ENCODE measurements at places on chromosomes 7 and 10.

DNA sequence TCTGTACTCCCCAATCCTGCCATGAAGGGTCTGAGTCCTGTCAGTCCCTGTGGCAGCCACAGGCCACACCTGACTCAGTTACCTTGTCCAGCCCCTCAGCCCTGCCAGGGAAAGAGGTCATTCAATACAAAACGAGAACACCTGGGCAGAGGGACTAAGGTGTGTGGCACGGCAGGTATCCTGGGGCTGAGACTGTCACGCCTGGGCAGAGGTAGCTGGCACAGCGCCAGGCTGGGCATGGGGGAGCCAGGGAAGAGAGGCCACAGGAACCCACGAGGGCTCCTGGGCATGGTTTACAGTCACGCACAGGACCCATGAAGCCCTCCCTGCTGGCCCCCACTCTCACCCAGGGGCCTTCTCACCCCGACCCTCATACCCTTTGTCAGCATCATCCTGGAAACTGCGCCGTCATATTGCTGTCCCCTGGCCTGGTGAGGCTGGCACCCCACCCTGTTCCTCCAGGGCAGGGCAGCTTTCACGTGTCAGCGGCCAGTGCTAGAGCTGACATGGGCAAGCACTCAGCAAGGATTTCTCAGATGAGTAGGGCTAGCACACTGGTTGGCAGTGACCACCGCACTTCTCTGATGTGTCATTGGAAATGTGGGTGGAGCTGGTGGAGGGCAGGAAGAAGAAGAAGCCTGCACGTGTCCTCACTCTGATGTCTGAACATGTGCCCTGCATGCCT is 42.7 kb downstream of the LRRC18 start:
- H3K36me3 ChIP-seq = no peaks in the 10 kb centered on the region
- H3K4me1 ChIP-seq = no peaks in the 10 kb centered on the region
- DNase-seq = no peak
- H3K27ac ChIP-seq = no peak overlapping the region

GRCh38 chr10:126663328-126663727 is 7.2 kb downstream of the C10orf90 start:
- peaks cover 9% of the 10 kb centered on the region for H3K4me1 ChIP-seq
- H3K36me3 ChIP-seq = no peaks in the 10 kb centered on the region
- peaks cover 14% of the 10 kb centered on the region for H3K27me3 ChIP-seq
- no peak overlapping the region for H3K27ac ChIP-seq
- H3K4me3 ChIP-seq = peak overlapping the region; percentile 37
- DNase-seq = peak; percentile 7

DNA sequence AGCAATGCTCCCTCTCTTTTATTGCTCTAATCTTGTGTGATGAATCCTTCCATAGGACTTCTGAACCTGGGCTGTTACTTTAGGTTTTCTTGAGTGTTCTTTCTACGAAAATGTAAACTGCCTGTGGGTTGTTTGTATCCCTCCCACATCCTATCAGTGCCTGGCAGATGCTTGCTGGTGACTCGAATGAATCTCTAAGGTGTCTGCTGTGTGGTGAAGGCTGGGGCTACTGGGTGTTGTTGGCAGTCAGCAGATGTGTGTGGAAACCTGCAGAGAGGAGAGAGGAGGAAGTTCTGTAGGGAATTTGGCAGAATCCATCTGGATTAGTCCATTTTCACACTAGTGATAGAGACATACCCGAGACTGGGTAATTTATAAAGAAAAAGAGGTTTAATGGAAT is 639.4 kb downstream of the CALN1 start:
- no peaks in the 10 kb centered on the region for H3K36me3 ChIP-seq
- no peak overlapping the region for H3K27ac ChIP-seq
- no peak for DNase-seq
- H3K4me3 ChIP-seq = no peak overlapping the region
- no peaks in the 10 kb centered on the region for H3K4me1 ChIP-seq
- H3K27me3 ChIP-seq = no peaks in the 10 kb centered on the region

DNA sequence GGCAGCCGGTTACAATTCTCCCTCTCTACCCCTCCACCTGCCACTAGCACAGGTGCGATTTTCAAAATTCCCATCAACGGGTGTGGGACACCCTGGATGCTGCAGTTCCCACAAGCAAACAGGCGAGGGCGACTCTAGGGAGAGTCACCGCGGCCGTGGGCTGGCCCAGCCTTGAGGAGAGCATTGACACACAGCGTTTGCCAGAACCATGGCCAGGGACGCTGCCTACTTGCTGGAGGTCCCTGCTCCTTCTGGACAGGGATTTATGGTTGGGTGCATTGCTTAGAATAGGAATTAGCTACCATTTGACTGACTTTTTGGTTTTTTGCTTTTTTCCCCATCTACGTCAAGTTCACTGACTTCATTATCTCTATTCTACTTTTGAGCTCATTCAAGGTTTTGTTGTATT is 19.0 kb upstream of the CLDN4 start:
- no peaks in the 10 kb centered on the region for H3K27me3 ChIP-seq
- no peak overlapping the region for H3K27ac ChIP-seq
- H3K4me1 ChIP-seq = no peaks in the 10 kb centered on the region
- H3K36me3 ChIP-seq = no peaks in the 10 kb centered on the region
- no peak overlapping the region for H3K4me3 ChIP-seq

DNA sequence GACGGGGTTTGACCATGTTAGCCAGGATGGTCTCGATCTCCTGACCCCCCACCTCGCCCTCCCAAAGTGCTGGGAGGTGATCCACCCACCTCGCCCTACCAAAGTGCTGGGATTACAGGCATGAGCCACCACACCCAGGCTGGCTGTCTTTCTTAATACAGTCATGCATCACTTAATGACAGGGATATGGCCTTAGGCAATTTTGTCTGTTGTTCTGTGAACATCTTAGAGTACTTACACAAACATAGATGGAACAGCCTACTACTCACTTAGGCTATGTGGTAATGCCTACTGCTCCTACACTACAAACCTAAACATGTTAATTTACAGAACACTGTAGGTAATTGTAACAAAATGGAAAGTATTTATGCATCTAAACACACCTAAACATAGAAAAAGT is 106.6 kb upstream of the KCNMA1 start:
- DNase-seq = no peak
- H3K36me3 ChIP-seq = peaks cover 1% of the 10 kb centered on the region
- H3K27ac ChIP-seq = no peak overlapping the region
- H3K4me1 ChIP-seq = no peaks in the 10 kb centered on the region

GRCh38 chr10:131832056-131832685 is 68.6 kb upstream of the PPP2R2D start:
- H3K36me3 ChIP-seq = no peaks in the 10 kb centered on the region
- DNase-seq = no peak
- no peaks in the 10 kb centered on the region for H3K4me1 ChIP-seq

DNA sequence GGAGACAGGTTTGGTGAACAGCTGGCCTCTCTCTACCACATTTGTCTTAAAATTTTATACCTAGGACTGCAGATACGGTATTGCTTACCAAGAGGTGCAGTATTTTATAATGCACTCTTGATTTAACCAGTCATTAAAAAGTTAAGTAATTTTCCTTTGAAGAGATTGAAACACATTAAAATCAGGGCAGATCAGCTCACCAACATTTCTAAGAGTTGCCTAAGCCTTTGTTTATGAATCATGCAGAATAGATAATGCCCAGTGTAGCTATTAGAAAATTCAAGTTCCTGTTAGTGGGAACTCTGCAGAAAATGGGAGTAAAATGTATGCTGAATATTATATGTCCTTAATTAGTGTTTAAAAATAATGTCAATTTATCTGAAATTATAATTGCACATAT is 140.2 kb upstream of the PRPS1L1 start:
- H3K27ac ChIP-seq = no peak overlapping the region
- H3K4me1 ChIP-seq = no peaks in the 10 kb centered on the region
- no peak for DNase-seq
- no peak overlapping the region for H3K4me3 ChIP-seq

GRCh38 chr7:2631946-2632732 is at the start of gene TTYH3:
TSS of gene TTYH3 (plus strand) at chr7:2631986. CDS start at chr7:2632156, 170 bp downstream.
- H3K36me3 ChIP-seq = no peaks in the 10 kb centered on the region
- H3K27ac ChIP-seq = peak within 1 kb of the TSS; percentile 90

- H3K4me1 ChIP-seq = no peaks in the 10 kb centered on the region
- DNase-seq = no peak
- H3K27ac ChIP-seq = no peak overlapping the region
- no peaks in the 10 kb centered on the region for H3K27me3 ChIP-seq
Measured at GRCh38 chr7:146375170-146375569, 258.6 kb downstream of the CNTNAP2 start.

DNA sequence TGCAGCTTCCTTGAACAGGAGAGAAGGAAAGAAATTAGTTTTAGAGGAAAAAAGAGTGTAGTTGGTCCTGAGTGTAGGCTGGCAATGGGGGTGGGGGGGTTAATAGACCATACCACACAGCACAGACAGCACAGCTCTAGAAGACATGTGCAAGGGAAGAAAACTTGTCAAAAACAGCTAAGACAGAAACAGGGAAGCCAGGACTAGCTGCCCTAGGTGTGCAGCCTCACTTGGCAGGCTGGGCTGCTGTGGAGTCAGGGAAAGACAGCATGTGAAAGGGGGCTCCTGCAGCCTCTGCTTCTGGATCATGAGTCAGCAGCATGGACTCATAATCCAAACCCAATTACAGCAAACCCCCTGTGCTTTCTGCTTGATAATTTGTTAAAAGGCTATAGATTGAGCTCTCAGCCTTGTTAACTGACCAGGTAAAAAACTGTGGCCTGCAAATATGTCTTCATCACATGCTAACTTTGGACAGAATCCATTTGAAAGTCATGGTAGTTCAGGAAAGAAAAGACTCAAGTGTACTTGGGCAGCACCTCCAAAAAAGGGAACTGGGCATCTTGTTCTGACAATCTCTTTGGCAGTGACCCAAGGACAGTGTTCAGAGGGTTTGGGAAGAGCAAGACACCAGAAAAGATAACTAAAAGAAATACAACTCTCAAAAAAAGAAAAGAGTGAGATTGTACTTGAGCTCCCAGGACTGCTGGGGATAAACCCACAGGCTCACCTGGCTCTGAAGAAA is 142.2 kb upstream of the VWC2 start:
- no peak overlapping the region for H3K4me3 ChIP-seq
- DNase-seq = no peak
- no peaks in the 10 kb centered on the region for H3K27me3 ChIP-seq
- H3K27ac ChIP-seq = no peak overlapping the region
- H3K36me3 ChIP-seq = no peaks in the 10 kb centered on the region

GRCh38 chr10:122648599-122649428 is 50.8 kb downstream of the C10orf120 start:
- peak; percentile 26 for DNase-seq
- no peaks in the 10 kb centered on the region for H3K4me1 ChIP-seq
- no peak overlapping the region for H3K27ac ChIP-seq
- H3K27me3 ChIP-seq = peaks cover 21% of the 10 kb centered on the region
- no peak overlapping the region for H3K4me3 ChIP-seq

DNA sequence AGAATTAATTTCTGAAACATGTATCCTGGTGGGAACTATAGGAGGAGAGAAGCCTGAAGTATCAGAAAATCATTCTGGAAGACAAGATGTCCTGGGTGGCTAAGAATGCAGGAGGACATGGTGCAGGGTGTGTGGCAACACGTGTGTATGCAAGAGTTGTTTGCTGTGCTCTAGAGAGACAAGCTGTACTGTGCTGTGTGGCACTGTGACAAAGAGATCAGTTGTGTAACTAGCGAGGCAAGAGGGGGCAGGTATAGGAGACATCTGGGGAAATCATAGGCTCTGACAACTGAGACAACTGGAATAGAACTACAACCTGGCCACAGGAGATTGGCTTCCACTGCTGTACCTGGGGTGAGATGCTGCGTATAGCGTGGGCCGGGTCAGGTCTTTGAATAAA is 9.3 kb downstream of the ITGA8 start:
- no peak overlapping the region for H3K4me3 ChIP-seq
- no peak for DNase-seq
- H3K27me3 ChIP-seq = peaks cover 11% of the 10 kb centered on the region
- no peaks in the 10 kb centered on the region for H3K4me1 ChIP-seq

DNA sequence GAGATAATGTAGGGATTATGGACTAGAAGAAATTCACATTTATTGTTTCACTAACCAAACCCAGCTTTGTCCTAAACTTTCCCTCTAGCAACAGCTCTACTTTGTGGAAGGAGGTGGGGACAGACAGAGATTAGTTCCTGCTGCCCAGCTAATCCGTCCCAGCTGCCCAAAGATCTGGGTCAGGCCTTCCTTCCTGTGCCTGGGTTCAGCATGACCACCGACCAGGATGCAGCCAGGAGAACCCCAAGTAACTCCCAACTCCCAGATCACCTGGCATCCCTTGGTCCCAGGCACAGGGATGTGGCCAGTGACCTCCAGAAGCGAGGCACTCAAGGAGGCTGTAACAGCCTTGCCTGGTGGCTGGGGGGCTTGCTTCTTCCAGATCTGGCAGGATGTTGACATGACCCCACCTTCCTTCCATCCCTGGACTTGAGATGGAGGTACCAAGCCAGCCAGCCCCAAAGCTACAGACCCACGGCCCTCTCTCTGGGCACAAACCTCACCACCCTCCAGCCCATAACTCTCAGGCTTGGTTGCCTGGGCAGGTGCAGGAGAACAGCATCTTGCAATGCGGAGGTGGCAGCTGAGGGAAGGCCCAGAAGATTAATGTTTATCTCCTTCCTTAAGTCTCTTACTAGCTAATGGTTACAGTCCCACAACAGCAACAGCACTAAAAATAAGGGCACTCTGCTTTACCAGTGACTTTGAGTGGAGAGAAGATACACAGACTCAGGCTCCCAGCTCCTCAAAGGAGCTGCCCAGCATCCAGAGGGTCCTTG is 11.1 kb downstream of the CAMK2G start:
- DNase-seq = no peak
- peaks cover 60% of the 10 kb centered on the region for H3K4me1 ChIP-seq
- no peaks in the 10 kb centered on the region for H3K27me3 ChIP-seq
- H3K27ac ChIP-seq = peak overlapping the region; percentile 32
- no peak overlapping the region for H3K4me3 ChIP-seq
- peaks cover 8% of the 10 kb centered on the region for H3K36me3 ChIP-seq

DNA sequence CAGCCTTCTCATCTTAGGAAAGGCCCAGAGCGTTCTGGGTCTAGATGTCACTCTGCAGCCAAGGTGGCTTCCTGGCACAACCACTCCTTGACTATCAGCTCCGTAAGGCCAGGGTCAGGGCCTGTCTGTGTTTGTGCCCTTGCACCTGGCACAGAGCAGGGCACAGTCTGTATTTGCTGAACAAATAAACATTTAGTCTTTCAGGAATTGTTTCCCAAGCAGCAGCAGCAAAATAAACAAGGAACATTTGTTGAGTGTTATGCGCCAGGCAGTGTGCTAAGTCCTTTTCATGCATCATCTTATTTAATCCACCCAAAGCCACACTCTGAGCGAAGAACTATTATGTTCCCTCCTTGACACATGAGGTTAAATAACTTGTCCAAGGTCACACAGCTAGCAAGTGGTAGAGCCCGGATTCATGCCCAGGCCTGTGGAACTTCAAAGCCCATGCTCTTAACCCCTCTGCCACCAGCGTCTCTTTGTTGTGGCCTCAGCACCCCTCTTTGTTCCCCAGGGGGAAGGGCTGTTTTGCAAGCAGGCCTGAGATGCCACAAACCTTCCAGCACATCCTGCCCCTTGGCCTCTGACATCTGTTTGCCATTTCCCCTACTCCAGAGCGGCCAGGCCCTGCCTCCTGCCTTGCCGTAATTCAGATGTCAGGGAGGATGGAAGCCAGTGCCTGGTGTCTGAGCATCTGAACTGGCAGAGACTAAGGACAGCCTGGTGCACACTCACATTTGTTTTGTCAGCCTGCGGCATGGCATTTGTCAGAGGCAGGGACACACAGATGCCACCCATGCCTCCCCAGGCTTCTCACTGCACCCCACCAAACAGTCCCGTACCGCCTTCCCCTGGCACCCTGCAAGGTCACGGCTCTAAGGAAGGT is 325.8 kb upstream of the ZMIZ1 start:
- no peaks in the 10 kb centered on the region for H3K27me3 ChIP-seq
- peak; percentile 13 for DNase-seq
- peaks cover 11% of the 10 kb centered on the region for H3K4me1 ChIP-seq
- H3K4me3 ChIP-seq = no peak overlapping the region

- peaks cover 19% of the 10 kb centered on the region for H3K27me3 ChIP-seq
- H3K27ac ChIP-seq = no peak overlapping the region
- H3K36me3 ChIP-seq = peaks cover 13% of the 10 kb centered on the region
- no peak for DNase-seq
Measured at GRCh38 chr7:106566672-106567071, 94.3 kb downstream of the CCDC71L start.

All from activated T-cell treated with anti-CD3 and anti-CD28 coated beads, Interleukin-2, amount 50 U/mL, for 72 hours (primary cell).